ENCODE measurements at places on chromosomes 11 and 22.
A peak's percentile ranks its signal among the peaks of the same experiment; 100 is the strongest.

DNA sequence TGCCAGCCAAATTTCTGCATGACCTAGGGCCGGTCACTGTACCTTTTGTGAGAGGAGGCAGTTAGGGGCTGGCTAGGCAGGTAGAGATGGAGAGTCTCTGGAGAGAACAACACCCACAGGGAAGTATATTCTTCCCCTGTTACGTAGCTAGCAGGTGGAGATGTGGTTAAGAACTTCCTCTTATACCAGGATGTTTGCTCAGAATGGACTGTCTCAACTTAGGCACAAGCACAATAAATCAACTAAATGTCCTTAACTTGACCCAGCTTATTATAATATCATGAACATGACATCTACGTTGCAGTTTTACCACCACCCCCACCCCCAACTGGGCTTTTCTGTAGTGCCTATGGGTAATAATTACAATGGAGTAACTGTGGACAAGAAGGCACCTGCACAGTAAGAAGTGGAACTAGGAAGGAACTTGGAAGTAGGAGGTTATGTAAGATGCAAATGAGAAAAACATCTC lies 60.7 kb upstream of the MPEG1 start:
- no peak for DNase-seq

- DNase-seq = no peak
Measured at GRCh38 chr22:42145175-42145574, 14.6 kb upstream of the CYP2D6 start.

- DNase-seq = no peak
Measured at GRCh38 chr11:70468256-70469195, 70.2 kb downstream of the CTTN start.

- DNase-seq = no peak
Measured at GRCh38 chr11:79906164-79906563, 465.3 kb upstream of the TENM4 start.

GRCh38 chr11:44694443-44694842 lies 32.3 kb upstream of the TSPAN18 start:
- no peak for DNase-seq

GRCh38 chr11:63535734-63536133 lies 874 bp upstream of the PLAAT4 start:
- no peak for DNase-seq

GRCh38 chr22:33302049-33302545 lies 243.9 kb upstream of the SYN3 start:
- peak; percentile 39 for DNase-seq

GRCh38 chr11:60085909-60086308 lies 2.6 kb upstream of the MS4A2 start:
- DNase-seq = no peak

GRCh38 chr22:38075961-38076360 lies 8.0 kb downstream of the SLC16A8 start:
- no peak for DNase-seq

DNA sequence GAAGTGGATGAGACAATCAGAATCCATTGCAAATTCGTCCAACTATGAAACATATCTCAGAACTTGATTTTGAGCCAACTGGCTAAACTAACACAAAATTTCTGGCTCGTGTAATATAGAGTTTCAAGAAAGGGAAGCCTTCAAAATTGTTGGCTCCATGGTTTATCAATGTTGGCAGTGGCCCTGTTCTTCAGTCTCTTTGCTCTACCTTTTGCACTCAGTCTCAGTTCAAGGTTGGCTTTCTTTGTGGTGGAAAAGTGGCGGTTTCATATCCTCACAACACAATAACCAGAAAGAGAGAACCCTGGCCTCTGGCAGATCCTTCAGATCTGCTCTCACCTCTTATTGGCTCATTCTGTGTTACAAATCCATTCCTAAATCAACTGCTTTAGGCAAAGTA lies 473.8 kb upstream of the API5 start:
- no peak for DNase-seq

DNA sequence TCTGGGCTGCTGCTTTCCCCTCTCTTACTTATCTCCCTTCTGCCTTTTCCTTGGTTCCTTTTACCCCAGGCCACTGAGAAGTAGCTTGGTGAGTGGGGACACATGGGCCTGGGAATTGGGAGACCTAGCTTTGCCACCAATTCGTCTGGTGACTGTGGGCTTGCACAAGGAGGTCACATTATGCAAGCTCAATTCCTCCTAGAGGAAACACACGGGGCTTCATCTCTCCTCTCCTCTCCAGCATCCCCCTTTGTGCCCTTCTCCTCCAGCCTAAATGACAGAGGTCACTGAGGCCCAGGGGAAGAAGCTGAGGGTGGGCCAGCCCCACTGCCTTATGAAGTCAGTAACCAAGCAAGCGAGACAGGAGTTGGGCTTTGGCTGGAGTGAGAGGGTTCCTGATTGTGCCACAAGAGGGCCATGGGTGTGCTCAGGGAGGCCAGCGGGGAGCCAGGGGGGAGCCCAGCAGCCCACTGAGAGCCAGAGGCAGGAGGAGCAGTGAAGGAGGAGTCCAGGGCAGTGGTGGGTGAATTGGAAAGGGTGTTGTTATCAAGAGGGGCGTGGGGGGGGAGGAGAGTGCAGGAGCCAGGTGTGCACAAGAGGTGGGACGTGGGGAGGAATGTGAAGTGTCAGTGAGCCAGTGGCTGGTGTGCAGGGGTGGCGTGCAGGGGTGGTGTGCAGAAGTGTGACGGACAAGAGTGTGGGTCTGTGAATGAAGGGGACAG lies 2.0 kb downstream of the CLCF1 start:
- no peak for DNase-seq

DNA sequence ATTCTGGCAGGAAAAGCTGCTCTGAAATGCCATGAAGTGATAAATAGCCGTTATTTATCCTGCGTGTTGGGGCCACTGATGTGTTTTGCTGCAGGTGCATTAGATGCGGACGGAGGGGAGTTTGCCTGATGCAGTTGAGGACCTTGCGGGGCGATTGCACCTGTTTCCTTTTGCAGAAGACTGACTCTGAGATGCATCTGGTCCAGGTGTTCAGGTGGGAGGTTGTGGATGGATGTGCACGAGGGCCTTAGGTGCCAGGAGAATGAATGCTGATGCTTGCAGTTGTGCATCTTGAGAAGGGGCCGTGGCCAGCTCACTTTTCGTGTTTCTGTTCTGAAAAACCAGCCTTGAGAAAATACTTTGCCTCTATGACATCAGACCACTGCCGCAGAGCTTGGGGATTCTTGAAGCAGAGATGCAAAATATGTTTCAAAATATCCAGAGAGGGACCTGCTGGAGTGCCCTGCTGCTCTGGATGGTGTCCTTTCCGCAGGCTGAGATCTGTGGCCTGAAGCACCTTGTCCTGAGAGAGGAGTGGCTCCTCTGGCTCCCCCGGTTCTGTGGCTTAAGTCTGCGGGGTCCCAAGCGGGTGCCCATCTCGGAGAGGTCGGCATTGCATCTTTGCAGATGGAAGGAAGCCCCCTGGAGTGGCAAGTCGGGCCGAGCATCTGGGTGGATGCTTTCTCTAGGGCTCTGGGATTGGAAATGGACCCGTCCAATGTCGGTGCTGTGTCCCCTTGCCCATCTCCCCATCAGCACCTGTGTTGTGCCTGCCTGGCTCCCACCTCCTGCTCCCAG lies 1031.1 kb downstream of the TBC1D22A start:
- no peak for DNase-seq

- no peak for DNase-seq
Measured at GRCh38 chr11:20310137-20310536, 53.4 kb upstream of the HTATIP2 start.

- DNase-seq = no peak
Measured at GRCh38 chr11:36578458-36578857, 10.7 kb downstream of the RAG1 start.

GRCh38 chr11:71459076-71459766 lies 6.2 kb downstream of the NADSYN1 start:
- DNase-seq = no peak

GRCh38 chr11:61328351-61328750 lies 4.6 kb downstream of the DDB1 start:
- DNase-seq = no peak

DNA sequence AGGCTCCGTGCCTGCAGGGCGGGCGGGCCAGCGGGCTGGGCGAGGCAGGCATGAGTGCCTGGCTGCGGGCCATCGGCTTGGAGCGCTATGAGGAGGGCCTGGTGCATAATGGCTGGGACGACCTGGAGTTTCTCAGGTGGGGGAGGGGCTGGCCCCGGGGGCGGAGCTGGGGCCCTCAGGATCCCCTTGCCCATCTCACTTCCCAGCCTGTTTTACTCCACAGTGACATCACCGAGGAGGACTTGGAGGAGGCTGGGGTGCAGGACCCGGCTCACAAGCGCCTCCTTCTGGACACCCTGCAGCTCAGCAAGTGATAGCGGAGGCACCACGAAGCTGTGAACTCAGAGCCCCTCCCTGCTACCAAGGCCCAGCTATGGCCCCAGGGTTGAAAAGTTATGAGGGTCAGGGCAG lies 5.9 kb downstream of the PHOX2A start:
- peak; percentile 27 for DNase-seq

DNA sequence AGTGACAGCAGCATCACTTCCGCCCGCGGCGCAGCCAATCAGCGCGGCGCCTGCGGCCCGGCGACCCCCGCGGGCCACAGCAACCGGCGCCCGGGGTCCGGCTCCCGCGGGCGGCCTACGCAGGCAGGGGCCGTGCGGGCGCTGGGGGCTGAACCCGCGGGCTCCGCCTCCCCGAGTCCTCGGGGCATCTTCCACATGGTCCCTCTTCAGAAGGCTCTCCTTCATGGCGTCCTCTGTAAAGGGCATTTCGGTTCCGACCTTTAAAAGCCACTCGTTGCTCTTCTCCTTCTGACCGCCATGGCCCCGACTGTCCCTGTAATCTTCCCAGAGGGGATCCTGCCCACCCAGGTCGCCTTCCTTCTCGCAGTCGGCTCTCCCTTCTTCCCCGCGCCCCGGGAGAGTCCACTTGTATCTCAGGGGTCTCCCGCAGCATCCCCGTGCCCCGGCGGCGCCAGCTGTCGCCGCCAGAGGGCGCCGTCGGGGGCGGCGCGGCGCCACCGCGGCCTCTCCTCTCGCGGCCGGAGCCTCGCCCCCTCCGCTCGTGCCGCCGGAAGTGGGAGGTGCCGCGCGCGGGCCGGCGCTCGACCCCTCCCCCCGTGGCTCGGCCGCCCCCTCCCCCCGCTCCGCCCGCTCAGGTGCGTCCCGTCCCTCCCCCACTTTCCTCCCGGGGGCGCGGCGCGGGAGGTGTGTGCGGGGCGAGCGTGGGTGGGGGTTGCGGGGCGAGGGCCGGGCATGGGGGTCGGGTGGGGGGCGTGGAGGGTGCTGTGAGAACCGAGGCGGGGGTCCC lies at the start of gene RNF214:
Gene RNF214 (plus strand): TSS at position 580 of the 787 bp plus-strand sequence. CDS start 1,602 bp downstream, outside the sequence.
- peak; percentile 45 for DNase-seq
